Stimulated activated CD4-positive, alpha-beta T cell treated with anti-CD3 and anti-CD28 coated beads, Interleukin-1b, Interleukin-23, amount 100 ng/mL, for 1 hour (primary cell): ENCODE measurements at places on chromosomes 7 and 10.

DNA sequence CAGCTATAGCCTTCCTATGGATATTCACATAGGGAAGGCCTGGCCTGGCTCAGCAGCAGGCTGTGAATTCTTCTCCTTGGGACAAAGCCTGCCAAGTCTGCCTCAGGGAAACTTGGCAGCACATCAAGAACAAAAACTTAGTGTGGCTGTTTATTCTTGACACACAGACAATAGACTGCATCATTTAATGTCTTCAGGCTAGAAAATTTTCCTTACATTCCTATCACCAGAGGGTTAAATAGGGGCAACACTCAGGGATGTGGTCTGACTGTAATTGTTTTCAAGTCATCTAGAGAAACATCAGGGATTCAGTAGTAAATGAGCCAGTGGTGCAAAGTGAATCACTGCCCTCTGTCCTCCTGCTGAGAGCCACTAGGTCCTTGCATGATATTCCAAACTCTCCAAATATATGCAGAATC, 137.3 kb downstream of the SEMA3C start:
- no peak for DNase-seq

GRCh38 chr7:136131304-136131630, 154.1 kb upstream of the MTPN start:
- DNase-seq, result no peak

DNA sequence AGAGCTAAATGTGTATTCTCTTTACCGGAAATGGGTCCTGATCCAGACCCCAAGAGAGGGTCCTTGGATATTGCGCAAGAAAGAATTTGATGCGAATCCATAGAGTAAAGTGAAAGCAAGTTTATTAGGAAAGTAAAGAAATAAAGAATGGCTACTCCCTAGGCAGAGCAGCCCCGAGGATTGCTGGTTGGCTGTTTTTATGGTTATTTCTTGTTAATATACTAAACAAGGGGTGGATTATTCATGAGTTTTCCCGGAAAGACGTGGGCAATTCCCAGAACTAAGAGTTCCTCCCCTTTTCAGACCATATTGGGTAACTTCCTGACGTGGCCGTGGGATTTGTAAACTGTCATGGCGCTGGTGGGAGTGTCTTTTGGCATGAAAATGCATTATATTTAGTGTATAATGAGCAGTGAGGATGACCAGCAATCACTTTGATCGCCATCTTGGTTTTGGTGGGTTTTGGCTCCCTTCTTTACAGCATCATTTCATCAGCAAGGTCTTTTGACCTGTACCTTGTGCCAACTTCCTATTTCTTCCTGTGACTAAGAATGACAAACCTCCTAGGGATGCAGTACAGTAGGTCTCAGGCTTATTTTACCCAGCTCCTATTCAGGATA, 60.4 kb downstream of the ARL4A start:
- no peak for DNase-seq

- DNase-seq, result no peak
These were observed 3.9 kb upstream of the ATP6V0E2 start for GRCh38 chr7:149869867-149870266.

GRCh38 chr10:69884686-69885085, 83.0 kb downstream of the COL13A1 start:
- DNase-seq, result no peak

DNA sequence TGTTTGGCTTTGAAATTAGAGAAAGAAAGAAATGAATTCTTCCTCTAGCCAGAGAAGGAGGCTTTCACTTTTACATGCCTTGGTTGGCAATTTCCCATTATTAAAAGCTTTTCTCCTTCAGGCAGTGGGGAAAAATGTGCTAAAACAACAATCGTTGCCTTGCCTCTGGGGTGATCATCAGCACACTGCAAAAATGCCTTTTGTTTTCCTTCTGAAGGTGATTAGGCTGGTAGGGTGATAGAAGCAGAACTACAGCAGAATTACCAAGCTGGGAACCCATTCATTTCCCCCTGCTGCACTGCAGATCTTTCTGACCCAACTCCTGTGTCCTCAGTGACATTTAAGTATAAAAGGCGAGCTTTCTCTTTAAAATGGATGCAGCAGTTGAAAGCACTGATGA, 22.2 kb downstream of the ANK3 start:
- DNase-seq, result no peak

- no peak for DNase-seq
These were observed 42.7 kb downstream of the FRMPD2 start for GRCh38 chr10:48231699-48232315.

DNA sequence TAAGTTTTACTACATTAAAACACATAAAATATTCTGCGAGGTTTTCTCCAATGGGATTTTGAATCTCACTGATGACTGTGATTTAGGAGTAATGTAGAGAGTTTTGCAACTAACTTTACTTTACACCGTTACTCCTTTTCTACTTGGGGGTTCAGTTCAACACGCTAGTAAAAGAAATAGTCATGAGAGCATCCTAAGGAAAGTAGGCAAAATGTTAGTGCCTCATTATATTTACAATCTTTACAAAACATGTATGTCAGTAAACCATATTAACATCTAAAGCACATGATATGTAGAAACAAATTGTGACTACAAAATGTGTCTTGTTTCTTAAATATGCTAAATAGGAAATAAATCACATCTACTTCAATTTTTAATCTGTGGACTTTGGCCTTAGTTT, 6.0 kb downstream of the MEOX2 start:
- DNase-seq, result no peak
